ENCODE measurements at places on chromosomes 2 and 18.

GRCh38 chr2:689877-690510 lies 12.8 kb upstream of the TMEM18 start:
- no peak for DNase-seq

- DNase-seq = no peak
Measured at GRCh38 chr2:198347946-198348345, 543.6 kb downstream of the PLCL1 start.

DNA sequence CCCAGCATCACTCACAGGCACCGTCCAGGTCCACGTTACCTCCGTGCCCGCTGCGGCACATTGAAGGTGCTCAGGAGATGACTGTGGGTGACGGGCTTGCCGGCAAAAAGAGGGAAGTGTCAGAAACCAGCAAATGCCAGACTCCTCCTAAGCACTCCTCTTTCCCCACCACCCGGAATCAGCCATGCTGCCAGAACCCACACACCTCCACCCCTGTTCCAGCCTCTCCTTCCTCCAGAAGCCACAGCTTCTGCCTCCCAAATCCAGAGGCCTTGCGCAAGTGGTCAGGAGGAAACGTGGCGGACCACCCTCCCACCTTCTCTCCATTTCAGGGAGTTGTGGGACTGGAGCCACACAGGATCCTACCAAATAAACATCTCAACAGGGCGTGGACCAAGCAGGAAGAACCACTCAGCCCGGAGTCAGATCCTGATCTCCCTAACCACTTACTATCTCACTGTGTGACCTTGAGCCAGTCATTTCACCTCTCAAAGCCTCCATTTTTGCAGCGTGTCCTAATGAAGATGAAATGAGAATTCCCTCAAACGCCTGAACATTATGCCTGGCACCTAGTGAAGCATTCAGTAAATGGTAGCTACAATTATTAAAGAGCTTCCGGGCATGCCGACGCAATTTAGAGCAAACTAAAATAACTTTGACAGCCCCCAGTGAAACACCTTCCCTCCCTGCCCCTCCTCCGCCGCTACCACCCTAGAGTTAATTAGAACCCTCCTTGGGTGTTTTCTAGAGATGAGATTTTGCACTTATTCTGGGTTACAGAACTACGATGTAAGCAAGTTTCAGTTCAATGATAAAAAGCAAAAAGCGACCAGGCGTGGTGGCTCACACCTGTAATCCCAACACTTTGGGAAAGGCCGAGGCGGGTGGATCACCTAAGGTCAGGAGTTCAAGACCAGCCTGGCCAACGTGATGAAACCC lies 32.9 kb downstream of the SMAD7 start:
- no peak for DNase-seq

- DNase-seq = peak; percentile 66
Measured at GRCh38 chr18:59419386-59419785, 60.3 kb upstream of the LMAN1 start.

DNA sequence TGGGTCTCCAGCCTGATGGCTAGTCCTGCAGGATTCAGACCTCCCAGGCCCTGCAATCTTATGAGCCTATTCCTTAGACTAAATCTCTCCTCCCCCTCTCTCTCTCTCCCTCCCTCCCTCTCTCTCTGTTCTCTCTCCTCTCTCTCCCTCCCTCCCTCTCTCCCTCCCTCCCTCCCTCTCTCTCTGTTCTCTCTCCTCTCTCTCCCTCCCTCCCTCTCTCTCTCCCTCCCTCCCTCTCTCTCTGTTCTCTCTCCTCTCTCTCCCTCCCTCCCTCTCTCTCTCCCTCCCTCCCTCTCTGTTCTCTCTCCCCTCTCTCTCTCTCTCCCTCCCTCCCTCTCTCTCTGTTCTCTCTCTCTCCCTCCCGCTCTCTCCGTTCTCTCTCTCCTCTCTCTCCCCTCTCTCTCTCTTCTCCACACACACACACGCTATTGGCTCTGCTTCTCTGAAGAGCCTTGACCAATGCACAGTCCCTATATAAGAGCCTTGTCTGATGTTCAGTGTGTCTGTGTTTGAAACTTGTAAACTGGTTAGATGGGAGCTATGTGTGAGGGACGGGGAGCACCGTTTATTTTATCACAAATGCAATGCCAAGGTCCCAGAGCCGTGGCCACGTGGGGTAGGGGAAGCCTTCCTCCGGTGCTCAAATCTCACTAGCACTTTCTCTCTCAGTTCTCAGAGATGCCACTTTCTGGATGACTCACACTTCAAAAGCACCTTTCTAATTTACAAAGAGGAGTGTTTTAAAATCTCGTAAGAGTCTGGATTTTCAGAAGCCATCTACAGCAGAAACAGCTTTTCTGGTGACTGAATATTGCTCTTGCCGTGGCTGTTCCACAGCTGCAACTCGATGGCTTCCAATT lies 9.4 kb upstream of the PRLH start:
- DNase-seq = no peak

- no peak for DNase-seq
Measured at GRCh38 chr2:128595763-128596395, 277.2 kb upstream of the HS6ST1 start.

DNA sequence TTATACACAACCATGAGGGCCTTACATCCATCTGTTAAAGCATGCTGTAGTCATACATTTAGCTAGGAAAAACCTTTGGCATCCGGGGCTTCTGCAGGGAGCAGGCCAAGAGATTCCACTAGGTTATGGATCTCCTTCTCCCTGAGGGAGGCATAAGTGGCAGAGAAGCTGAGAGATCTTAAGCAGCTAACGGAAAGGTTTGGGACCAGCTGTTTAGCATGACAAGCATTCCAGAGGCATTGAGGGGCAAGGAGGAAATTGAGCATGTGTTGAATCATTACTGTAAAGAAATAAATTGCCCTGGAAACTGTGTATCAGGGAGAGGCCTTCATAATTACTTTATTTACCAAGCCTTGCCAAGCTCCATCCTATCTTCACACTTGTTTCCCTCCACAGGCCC lies 643.1 kb downstream of the CNTNAP5 start:
- no peak for DNase-seq

- DNase-seq = peak; percentile 58
Measured at GRCh38 chr2:109647636-109648035, 33.5 kb downstream of the SOWAHC start.

DNA sequence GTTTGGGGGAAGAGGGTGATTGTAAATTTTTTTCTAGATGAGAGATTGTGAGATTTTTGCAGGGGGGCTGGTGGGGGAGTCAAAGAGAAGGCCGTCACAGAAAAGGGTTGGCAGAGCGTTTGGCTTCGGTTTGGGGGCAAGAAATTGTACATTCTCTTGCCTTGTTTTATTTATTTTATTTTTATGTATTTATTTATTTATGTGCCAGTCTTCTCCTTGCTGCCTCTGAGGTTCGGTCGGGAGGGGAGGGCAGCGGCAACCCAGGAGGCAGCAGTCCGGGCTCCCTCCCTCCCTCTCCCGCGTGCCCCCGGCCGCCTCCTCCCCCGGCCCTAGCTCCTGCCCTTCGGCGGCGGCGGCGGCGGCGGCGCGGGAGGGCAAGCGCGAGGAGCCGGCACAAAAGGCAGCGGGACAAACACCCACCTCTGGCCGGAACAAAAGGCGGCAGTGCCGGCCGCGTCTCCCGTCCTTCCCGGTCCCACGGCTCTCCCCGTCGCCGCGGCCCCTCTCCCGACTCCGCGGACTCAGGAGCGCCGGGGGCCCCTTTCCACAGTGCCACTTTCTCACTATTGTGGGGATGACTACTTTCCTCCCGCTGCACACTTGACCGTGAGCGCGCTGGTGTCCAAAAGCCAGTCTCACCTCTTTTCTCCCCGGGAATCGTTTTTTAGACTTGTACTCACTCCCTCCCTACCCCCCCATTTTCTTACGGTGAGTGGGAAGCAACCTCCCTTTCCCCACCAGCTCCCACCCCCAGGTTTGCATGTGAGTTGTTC lies 1.2 kb downstream of the BCL11A start:
- DNase-seq = no peak

DNA sequence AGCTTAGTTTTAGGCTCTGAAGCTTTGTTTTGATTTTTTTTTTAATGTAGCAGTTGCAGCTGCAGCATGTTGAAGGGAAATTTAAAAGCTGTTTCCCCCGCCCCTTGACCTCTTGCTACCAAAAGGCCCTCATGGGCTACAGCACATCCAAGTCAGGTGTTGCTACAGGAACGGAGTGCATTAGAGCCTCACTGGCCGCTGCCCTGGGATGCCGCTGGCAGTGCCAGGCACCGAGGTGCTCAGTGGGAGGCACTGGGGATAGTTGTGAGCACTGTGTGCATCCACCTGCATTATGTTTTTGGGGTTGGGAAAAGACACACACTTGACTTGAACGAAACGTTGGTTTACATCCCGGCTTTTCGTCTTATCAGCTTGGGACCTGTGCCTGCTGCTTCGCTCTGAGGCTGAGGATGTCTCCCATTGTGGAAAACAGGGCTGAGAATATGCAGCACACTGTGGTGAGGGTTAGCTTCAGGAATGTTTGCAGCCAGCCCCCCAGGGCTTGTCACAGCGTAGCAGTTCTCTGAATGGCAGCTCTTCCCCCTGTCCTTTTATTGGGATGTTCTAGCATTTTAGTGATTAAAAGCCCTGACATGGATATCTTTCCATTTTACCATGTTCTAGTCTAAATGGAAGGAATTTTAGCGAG lies 24.1 kb downstream of the DCDC2C start:
- DNase-seq = no peak

GRCh38 chr2:224999754-225000153 lies 42.5 kb downstream of the DOCK10 start:
- DNase-seq = no peak

GRCh38 chr2:235675678-235676535 lies 182.1 kb downstream of the AGAP1 start:
- DNase-seq = peak; percentile 40

- DNase-seq = no peak
Measured at GRCh38 chr2:236896688-236897087, 189.0 kb upstream of the COPS8 start.

DNA sequence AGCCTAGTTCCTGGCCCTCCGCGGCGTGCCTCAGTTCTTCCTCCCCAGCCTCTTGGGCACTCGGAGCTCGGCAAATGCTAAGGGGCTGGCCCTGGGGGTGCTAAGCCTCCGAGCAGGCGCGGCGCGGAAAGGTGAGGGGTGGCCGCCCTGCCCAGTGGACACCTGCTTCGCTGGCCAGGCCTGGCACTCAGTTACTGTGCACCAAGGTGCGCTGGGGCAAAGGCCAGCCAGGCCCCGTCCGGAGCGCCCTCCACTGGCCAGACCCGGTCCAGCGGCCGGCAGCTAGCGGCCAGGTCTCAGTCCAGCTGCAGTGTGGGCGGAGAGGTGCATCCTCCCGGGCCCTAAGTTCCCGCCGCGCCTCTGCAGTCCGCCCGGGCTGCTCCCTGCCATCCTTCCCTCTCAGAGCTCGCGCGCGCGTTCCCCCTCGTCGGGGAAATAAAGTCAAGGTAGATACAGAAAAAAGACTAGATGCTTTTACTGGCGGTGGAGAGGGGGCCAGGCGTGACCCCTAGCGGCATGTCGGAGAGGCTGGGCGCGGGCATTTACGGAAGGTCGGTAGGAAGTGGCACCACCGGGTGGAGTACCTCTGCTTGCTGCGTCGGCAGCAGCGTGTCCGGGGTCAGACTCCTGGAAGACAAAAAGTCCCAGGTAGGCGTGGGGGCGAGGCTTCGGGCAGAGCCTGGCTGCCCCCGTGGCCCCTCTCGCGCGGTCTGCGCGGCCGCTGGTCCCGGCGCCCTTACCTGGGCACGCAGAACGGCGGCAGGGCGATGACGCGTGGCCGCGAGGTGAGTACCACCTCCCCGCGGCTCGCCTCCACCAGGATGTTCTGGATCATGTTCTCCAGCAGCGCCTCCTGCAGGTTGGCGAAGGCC lies 9.4 kb upstream of the CRYBA2 start:
- no peak for DNase-seq
